ENCODE measurements at places on chromosomes 6 and 20.

GRCh38 chr6:81762132-81762531, 9.7 kb upstream of the TENT5A start:
- DNase-seq, result no peak

DNA sequence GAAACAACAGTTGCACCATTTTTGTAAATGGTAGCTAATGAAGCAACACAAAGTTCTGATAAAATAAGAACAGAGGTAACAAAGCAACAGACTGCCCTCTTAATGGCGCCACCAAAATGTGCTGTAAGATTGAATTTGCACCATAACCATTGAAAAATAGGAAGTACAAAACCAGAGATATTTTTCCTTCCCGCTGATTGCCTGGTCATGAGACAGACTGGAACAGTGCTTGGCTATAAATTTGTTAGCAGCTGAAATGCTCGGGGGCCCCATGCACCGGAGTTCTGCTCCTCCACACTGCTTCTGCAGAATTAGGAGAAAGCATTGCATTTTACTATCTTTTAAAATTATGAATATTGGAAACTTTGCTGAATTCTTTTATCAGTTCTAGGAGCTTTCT, 164.4 kb upstream of the QKI start:
- no peak for DNase-seq

DNA sequence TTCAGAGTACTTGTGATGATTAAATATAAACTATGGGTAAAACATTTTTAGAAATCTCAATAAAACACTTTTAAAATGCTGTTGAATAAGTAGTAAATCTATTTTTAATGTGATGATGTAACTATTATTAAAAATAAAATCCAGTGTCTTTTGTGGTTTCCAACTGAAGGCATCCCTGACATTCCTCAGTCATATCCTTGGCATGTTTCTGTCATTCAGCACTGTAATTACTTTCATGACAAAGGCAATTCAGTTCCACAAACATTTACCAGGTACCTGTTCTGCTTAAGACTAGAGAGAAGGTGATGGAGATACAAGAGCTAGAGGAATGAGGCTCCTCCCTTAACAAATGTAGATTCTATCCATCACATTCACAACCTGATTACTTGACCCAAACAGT, 518.7 kb upstream of the MAP3K7 start:
- no peak for DNase-seq

GRCh38 chr6:31293343-31293742, 21.5 kb upstream of the HLA-C start:
- no peak for DNase-seq

DNA sequence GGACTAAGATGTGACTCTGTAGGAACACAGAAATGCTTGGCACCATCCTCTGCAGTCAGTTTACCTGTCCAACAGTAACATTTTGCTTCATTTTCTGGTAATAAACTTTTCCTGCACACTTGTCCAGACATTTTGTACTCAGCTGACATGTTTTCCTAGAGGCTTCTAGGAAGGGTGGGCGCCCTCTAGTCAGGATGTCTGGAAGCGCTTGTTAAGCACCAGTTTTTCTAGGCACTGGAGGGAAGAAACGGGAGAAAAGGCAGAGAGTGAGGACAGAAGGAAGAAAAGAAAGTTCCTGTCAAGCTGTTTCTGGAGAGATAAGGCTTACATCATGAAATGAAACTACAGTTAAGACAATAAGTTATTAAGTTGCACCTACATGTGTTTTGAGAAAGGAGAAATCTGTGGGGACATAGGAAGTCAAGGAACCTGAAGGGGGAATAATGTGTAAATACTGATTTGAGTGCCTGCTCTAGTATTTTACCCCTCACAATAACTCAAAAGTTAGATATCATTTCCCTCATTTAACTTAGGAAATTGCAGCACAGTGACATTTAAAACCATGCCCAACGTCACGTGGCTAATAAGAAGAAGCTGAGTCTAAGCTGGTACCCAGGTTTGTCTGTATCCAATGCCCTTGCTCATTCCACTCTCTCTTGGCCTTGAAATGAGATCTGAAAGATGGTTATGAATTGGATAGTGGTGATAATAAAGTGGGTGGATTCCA, 42.7 kb upstream of the TNFRSF21 start:
- DNase-seq, result no peak

DNA sequence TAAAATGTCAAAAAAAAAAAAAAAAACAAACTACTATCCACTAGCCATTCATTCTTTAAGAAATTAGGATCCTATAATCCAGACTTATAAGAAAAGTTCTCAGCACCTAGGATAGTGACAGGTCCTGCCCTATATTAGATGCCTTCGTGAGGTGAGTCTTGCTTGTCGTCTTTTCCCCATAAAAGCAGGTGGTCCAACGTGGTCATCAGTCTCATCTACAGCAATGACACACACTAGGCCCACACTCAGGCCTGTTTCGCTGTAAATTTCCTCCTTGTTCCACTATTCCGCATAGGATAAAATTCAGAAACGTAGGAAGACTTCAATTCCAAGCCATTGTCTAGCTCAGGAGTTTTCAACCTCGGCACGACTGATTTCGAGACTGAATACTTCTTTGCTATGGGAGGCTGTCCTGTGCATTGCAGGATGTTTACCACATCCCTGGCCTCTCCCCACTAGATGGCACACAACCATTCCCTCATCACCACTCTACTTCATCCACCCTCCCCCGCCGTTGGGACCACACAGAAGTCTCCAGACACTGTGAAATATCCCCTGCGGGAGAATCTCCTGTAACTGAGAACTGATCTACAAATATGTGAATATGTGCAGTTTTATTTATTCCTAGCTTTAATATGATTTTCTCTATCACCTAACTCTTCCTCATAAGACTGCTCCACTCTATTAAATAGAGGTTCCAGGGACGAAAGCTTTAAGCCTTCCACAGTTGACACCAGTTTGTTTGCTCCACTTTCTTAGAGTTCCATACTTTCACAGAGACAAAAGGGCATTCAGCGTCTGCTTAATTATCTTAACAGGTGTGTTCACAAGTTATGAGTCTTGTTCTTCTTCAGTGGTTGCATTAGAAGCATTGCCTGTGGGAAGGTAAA, 346.3 kb downstream of the BMP2 start:
- DNase-seq, result peak; percentile 68

- DNase-seq, result no peak
Measured at GRCh38 chr6:10730254-10730653, 7.4 kb downstream of the TMEM14C start.

GRCh38 chr6:90434094-90434493, 137.5 kb upstream of the BACH2 start:
- no peak for DNase-seq

- peak; percentile 11 for DNase-seq
Measured at GRCh38 chr6:41167173-41167963, 4.5 kb upstream of the TREM2 start.

DNA sequence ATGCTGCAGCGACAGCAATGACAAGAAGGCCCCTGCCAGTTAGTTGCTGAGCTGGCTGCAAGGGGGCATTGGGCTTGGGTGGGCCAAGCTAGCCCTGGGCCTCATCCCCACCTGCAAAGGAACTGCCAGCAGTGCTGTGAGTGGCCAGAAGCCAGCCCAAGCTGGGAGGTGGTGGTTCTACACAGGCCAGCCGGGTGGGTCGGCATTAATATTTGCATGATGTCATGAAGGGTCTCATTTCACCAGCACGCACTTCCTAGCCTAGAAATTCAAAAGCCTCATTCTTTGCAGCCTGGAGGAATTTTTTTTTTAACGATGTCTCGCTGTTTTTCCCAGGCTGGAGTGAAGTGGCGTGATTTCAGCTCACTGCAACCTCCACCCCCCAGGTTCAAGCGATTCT, 62.0 kb downstream of the IYD start:
- no peak for DNase-seq

DNA sequence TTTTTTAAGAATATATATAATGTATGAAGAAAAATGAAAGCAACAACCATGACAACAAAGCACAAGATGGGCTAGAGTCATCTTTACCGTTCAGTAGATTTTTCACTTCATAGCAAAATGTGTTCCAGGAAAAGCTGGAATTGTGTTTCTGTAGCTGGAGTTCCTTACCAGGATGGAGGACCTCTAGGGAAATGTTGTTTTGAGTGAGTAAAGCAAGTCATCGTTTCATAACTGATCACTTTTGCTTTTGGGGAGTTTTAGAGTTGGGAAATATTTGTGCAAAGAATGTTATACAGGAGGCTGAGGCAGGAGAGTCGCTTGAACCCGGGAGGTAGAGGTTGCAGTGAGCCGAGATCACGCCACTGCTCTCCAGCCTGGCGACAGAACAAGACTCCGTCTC, 151.6 kb downstream of the SASH1 start:
- DNase-seq, result no peak

DNA sequence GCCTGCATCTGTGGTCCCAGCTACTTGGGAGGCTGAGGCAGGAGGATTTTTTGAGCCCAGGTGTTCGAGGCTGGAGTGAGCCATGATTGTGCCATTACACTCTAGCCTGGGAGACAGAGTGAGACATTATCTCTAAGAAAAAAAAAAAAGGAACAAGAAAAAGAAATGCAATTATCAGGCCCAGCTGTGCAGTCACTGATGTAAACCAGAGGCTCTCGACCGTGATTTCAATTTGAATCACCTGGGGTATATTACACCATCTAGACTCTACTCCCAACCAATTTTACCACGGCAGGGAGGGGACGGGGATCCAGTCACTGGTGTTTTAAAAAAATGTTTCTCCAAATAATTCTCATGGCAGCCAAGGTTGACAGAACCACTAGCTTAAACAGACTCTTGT, 48.8 kb upstream of the NKX2-2 start:
- no peak for DNase-seq

- DNase-seq, result no peak
Measured at GRCh38 chr6:162525181-162525580, 202.4 kb downstream of the PRKN start.

- no peak for DNase-seq
Measured at GRCh38 chr6:160519603-160520042, 144.5 kb downstream of the LPA start.

DNA sequence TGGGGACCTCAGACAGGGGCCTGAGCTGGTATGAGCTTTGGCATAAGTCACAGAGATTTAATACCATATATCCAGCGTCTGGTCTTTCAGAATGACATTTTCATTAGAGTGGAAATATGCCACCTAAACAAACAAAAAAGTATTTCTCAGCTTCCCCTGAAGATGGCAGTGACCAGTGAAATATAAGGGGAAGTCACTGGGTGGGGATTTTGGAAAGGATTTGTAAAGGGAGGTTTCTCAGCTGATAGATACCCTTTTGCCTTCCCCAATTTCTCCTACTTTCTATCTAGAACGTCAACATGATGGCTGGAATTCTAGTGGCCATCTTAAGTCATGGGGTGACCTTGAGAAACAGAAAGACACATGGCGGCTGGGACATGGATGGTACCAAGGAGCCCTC, 137.7 kb upstream of the LRFN2 start:
- DNase-seq, result no peak

- no peak for DNase-seq
Measured at GRCh38 chr20:24303393-24304170, 165.8 kb upstream of the SYNDIG1 start.

- DNase-seq, result peak; percentile 41
Measured at GRCh38 chr20:45538209-45538799, 978 bp downstream of the WFDC6 start.

DNA sequence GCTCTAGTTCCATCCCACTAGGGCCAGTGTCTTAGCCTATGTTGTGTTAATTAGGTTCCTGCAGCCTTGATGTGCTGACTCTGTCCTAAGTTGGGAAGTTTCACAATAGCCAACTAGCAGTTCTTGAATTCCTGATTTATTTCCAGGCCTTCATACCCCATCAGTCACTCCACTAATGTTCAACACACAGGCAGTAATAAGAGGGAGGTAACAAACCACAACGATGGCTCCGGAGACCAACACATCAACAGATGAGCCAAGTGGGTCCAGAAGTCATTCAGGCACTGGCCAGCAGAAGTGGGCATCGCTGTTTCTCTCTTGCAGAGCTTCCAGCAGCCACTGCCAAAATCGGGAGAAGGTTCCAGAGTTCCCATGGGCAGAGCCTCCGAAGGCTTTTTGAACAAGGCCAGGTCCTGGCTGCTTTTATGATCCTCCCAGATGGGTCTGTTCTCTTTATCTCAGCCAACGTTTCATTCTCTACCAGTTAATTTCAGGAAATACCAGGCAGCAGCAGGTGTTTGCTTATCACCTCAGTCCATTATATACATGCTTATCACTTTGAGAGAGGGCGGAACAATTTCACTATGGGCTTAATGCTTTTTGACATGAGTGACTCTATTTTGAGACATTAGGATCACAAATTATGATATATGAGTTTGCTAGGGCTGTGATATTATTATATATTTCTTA, 48.5 kb upstream of the NOP56 start:
- DNase-seq, result no peak

- no peak for DNase-seq
Measured at GRCh38 chr6:20564269-20564668, 30.0 kb downstream of the CDKAL1 start.

DNA sequence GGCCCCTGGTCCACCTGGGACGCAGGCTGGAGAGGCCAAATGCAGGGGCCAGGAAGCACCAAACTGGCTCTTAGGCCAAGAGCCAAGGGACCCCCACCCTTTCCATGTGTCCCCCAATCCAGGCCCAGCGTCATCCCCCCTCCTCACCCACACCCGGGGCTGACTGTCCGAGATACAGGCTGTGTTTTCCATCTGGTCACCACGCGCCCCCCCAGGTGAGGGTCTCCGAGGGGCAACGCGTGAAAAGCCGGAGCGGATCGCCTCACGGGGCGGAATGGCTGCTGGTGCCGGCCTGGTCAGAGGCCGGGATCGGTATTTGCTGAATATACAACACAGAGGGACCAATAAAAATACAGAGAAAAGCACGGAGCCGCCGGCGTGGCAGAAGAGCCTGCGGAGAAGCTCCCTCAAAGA, 5.2 kb upstream of the ABHD16B start:
- no peak for DNase-seq

DNA sequence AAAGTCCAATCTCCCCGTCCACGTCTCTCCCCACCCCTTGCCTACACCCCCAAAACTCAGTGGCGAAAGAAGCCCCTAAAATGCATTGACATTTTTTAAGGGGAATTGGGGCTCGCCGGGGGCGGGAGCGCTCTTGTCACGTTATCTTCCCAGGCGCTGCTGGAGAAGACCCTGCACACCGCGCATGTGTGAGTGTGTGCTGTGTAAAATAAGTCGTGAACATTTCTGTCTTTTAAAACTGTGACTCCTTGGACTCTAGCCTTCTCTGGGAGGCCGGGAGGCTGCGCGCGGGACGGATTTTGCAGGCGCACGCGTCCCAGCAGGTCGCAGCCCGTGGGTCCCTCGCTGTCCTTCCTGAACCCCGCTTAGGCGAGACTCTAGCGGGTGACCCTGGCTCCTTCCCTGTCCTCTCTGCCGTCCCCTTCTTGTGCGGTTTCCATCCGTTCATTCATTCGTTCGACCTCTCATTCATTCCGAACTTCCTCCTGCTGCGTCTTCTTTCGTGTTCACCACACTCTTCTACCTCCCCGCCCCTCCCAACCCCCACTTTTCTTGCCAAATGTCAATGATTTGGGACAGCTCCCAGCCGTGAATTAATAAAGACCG, 2.2 kb downstream of the NRN1 start:
- DNase-seq, result peak; percentile 57

- no peak for DNase-seq
Measured at GRCh38 chr6:22110061-22110460, 186.8 kb downstream of the PRL start.

- DNase-seq, result no peak
Measured at GRCh38 chr6:129923530-129924250, 62.6 kb upstream of the TMEM244 start.
